ENCODE measurements at places on chromosomes 11 and 22.

DNA sequence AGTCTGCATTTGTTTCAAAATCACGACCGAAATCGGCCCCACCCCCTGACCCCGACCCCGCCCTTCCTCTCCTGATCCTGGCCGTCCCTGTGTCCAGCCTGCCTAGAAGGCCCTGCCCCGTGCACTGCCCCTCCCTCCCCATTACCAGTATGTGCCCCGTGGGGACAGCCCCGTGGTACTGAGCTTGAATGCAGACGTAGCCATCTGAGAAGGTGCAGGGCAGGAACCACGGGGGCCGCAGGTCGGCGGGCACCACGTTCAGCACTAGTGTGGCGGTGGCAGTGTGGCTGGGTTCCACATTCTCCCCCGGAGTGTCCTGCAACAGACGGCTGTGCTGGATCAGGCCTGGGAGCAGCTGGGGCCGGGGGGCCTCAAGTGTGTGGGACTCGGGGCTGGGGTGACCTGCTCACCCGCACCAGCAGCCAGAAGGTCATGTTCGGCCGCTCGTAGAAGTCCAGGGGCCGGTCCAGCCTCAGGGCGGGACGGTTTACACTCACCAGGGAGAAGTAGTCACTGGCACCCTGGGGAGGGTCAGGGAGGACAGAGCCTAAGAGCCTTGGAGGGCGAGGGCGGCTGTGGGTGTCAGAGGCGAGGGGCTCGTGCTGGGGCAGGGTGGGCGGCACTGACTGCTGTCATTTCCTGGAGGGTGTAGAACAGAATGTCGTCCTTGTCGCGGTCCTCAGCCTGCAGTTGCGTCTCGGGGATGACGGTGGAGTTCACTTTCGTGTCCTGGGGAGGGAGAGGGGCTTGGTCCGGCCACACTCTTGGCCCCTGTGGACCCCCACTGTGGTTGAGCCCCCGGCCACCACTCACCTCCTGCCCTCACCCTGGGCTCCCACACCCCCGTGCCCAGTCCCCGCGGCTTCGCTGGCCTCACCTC is 3.6 kb downstream of the CDHR5 start:
- no peak for DNase-seq

GRCh38 chr11:84249344-84250135 is 963.4 kb upstream of the CCDC90B start:
- DNase-seq: no peak

GRCh38 chr11:100855466-100856067 is 168.5 kb downstream of the ARHGAP42 start:
- DNase-seq: peak; percentile 24

DNA sequence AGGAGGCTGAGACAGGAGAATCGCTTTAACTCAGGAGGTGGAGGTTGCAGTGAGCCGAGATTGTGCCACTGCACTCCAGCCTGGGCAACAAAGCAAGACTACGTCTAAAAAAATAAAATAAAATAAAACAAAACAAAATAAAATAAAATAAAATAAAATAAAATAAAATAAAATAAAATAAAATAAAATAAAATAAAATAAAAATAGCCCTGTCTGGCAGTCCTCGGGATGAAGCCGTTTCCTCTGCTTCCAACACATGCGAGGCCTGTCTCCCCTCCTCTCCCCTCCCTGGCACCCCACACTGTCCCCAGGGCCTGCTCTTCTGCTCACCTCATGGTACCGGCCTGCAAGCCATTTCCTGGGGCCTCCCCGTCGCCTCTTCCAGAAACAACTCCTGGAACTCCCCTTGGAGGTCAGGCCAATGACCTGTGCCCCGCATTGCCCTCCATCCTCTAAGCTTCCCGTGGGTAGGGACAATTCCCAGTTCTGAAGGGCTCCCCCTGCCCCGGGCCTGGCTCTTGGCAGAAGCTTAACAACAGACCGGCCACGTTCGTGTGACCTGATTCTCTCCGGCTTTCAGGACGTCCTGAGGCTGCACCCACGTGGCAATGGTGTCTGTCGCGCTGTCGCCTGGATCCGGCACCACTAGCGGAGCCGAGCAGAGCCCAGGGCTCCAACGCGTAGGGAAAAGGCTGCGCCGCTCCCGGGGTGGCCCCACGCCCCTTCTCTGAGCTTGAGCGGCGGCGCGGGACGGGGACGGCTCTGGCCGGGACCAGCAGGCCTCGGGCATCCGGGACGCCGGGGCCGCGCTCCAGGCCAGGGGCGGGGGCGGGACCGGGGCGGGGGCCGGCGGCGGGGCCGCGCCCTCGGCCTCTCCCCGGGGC is 456 bp upstream of the PARVB start:
- peak; percentile 91 for DNase-seq

DNA sequence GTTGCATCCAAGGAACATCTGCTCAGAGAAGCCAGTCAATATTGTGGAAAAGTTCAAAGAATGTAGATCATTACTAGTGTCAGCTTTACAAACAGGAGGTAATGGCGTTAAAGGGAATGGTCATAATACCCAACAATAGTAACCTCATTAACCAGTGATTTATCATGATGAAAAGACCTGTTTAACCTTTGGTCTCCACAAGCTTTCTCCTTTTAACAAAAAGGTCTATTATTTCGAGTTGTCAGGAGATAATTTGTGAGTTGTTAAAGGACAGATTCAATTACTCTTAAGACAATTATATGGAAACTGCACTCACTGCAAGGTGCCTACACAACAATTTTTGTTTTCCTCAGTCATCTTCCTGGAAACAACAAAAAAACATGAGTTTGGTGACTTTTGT is 73.8 kb upstream of the HTATIP2 start:
- no peak for DNase-seq

GRCh38 chr11:73916435-73916834 is 34.4 kb upstream of the DNAJB13 start:
- no peak for DNase-seq

DNA sequence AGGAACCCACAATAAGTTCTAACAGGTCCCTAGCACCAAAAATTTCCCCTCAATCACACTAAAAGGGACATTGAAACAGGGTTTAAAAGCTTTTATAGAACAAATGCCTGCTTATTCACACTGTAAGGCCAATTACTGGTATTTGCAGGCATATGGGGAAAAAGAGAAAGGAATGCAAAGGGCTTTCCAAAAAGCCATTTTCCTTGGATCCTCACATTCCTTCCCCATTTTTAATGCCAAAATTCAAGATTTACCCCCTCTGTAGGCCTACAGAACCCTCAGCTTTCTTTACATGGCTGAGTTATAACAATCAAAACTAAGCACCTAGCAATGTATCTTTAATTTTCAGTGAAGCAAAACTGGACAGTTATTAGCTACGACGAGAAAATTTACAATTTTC is 102.0 kb downstream of the SBF2 start:
- peak; percentile 56 for DNase-seq

DNA sequence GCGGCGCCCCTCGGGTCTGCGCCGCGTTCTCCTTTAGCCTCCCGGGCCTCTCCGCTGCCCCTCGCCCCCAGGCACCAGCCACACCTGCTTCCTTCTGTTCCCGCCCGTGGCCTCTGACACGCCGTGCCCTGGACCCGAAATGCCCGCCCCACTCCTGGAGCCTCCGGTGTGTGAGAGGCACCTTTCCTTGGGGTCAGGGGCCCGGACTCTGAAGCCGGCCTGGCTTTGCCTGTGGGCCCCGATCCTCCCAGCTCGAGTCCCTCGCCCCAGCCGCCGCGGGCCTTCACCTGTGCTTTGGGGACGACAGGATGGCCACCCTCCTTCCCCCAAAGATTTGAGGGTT is 661 bp upstream of the CDPF1 start:
- DNase-seq: no peak

- DNase-seq: no peak
These were observed 11.7 kb upstream of the TMEM191C start for GRCh38 chr22:21455334-21456089.

DNA sequence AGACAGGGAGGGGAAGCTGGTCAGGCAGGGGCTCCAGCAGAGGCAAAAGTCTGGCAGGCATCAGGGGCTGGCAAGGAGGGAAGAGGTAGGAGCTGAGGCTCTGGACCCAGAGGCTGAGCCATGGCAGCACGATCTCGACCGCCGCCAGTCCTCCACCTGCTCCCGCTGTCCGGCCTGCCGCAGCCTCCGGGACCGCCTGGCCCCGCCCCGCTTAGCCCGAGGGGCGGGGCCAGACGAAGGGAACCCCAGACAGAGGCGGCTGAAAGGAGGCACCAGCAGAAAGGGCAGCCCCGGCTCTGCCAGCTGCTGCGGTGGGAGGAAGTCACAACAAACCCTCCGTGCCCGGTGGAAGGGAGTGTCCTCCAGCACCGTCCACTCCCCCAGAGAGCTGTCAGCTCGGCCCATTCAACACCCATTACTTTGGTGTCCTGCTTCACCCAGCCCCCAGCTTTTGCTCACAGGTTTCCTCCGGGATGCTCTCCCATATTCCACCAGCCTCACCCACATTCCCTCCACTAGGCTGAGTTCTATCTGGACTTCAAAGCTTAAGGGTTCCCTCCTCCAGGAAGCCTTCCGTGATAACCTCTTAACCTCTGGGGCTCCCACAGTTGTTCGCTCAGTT is at the start of gene MFNG:
TSS of gene MFNG (minus strand) at position 161 of the 622 bp plus-strand sequence. CDS start 207 bp downstream, outside the sequence.
- peak; percentile 89 for DNase-seq

GRCh38 chr11:69463181-69463994 is 18.1 kb upstream of the LINC01488 start:
- peak; percentile 82 for DNase-seq

GRCh38 chr22:40687706-40688105 is 8.4 kb downstream of the MCHR1 start:
- no peak for DNase-seq

- no peak for DNase-seq
These were observed 604.9 kb downstream of the BUD13 start for GRCh38 chr11:116167706-116168458.

- no peak for DNase-seq
These were observed 79.7 kb downstream of the C22orf31 start for GRCh38 chr22:28981818-28982499.

DNA sequence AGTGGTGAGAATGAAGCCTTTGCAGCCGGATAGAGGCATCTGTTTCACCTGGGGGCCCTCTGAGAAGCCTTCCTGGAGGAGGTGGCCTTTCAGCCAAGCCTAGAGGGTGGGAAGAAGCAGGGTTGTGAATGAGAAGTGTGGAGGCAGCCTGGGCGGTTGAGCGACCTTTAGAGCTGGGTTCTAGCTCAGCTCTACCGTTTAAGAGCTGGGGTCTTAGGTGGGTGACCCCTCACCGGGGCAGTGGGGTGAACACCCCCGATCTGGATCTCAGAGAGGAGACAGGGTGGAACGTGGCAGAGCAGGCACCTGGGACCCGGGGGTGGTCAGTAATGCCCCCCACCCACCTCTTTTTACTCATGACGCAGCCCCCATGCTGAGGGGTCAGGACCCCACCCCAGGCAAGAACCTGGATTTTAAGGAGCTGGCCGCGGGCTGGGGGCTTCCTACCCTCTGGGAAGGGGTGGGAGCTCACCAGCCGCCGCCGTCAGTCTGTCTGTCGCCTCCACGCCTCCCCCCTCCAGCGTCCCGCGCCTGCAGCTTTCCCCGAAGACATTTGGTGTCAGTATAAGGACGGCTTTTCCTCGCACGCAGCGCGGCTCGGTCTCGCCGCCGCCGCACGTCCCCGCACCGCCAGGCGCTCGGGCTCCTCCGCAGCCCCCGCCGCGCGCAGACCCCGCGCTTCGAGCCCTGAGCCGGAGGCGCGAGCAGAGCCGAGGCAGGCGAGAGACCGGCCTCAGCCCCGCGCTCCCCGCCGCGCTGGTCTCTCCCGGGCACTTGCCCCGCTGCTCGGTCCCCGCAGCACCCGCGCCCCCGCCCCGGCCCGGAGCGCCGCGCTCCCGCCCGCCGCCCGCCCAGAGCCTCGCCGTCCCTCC is 13.3 kb upstream of the CACNA1I start:
- peak; percentile 47 for DNase-seq

DNA sequence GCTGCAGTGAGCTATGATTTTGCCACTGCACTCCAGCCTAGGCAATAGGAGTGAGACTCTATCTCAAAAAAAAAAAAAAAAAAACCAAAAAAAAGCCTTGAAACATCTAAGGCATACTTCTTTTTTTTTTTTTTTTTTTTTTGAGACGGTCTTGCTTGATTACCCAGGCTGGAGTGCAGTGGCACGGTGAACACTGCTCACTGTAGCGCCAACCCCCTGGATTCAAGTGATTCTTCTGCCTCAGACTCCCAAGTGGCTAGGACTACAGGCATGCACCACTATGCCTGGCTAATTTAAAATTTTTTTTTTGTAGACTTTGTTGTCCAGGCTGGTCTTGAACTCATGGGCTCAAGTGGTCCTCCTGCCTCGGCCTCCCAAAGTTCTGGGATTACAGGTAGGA is 19.5 kb downstream of the ARFGAP3 start:
- DNase-seq: no peak

GRCh38 chr22:22154040-22154439 is 90.5 kb upstream of the VPREB1 start:
- DNase-seq: no peak

GRCh38 chr11:67613313-67613959 is 6.7 kb downstream of the NDUFV1 start:
- DNase-seq: no peak

DNA sequence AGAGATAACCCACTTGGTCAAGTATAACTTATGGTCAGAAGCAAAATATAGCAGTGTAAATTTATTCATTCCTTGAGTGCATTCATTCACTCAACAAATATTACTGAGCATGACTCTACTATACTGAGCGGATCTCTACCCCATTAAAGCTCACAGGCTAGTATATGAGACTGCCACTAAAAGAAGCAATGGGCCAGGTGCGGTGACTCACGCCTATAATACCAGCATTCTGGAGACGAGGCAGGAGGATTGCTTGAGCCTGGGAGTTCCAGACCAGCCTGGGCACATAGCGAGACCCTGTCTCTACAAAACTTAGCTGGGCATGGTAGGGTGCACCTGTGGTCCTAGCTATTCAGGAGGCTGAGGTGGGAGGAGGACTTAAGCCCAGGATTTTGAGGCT is 197.6 kb upstream of the BLID start:
- no peak for DNase-seq

DNA sequence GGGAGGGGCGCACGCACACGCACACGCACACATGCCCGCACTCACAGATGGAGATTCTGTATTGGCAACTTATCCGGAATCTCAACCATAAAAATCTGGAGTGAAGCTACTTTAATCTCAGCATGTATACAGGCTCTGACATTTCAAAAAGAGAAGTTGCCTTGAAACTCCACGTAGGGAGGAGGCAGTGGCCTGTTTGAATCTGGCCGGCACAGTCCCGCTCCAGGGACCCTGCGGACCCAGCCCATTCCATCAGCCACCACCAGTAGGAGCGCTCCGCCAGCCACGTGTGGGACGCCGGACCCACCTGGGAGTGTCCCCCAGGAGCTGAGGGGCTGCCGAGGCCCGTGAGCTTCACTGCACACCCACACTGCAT is 1.9 kb upstream of the SYT8 start:
- DNase-seq: no peak

GRCh38 chr11:77301510-77301909 is at the start of gene GDPD4:
GDPD4 (minus strand) TSS chr11:77301686; CDS start chr11:77285137, 16,549 bp downstream.
- no peak for DNase-seq

- DNase-seq: no peak
These were observed 102.5 kb downstream of the KCNA4 start for GRCh38 chr11:29914203-29914930.

GRCh38 chr22:50696799-50697561 is 24.4 kb downstream of the SHANK3 start:
- peak; percentile 94 for DNase-seq

DNA sequence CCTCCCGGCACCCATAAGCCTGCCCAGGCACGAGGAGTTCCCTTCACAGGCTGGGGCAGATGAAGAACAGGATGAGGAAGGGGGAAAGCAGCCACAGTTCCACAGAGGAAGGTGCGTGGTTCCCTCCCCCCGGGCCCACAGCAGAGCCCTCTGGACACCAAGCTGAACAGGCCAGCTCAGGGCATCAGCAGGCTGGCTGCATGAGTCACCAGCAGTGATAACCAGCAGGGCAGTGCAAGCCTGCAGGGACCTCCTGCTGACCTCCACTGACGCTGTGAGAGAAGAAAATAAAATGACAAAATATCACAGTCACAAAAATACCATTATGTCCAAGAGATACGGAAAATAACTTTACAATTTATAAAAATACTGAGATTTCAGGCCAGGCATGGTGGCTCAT is 11.5 kb downstream of the RTL6 start:
- no peak for DNase-seq
